ENCODE measurements at places on chromosomes 5 and 9.
A peak's percentile ranks its signal among the peaks of the same experiment; 100 is the strongest.

DNA sequence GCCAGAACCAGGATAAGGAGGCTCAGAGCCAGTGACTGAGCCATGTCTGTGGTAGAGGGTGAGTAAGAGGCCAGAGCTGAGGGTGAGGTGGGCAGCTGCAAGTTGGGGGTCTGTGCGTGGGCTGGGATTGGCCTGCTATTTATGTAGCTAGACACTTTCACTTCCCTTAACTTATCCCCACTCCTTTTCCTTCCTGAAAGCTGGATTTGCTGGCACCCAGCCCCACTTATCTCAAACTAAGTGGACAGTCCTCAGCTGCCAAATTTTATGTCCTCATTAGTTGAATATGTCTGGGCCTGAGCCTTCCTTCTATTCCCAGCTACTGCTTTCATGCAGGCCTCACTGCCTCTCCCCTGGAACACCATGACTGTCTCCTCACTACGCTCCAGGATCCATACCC is at the start of gene CCL21:
Gene CCL21 (minus strand): TSS at position 114 of the 400 bp plus-strand sequence. CDS start 70 bp downstream, at position 44.
- no peak for DNase-seq

DNA sequence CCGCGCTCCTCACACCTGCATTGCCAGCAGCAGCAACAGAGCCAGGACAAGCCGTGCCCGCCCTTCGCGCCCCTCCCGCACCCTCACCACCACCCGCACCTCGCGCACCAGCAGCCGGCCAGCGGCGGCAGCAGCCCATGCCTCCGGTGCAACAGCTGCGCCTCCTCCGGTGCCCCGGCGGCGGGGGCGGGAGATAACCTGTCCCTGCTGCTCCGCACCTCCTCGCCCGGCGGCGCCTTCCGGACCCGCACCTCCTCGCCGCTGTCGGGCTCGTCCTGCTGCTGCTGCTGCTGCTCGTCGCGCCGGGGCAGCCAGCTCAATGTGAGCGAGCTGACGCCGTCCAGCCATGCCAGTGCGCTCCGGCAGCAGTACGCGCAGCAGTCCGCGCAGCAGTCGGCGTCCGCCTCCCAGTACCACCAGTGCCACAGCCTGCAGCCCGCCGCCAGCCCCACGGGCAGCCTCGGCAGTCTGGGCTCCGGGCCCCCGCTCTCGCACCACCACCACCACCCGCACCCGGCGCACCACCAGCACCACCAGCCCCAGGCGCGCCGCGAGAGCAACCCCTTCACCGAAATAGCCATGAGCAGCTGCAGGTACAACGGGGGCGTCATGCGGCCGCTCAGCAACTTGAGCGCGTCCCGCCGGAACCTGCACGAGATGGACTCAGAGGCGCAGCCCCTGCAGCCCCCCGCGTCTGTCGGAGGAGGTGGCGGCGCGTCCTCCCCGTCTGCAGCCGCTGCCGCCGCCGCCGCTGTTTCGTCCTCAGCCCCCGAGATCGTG is 517 bp downstream of the KCNN2 start:
- no peak for DNase-seq

GRCh38 chr9:105373723-105374122 is 74.1 kb upstream of the FSD1L start:
- DNase-seq, result no peak

GRCh38 chr5:88290801-88291200 is 22.2 kb upstream of the TMEM161B start:
- DNase-seq, result no peak

DNA sequence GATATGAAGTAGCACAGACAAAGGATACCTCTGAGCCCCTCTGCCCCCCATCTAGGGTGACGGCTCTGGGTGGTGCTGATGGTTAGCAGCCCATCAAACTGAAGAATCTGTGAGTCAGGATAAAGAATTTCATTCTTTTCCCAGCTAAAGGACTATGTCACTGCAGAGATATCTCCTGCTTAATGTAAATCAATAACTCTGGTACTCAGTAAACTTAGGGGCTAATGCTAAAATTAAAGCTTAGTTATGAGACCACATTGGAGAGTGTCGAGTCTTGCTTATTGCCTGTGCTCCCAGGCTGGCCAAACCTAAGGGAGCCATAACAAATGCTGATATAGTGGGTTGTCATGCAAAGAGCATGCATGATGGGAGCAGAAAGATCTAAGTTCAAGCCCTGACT is 25.6 kb upstream of the ACTBL2 start:
- no peak for DNase-seq

DNA sequence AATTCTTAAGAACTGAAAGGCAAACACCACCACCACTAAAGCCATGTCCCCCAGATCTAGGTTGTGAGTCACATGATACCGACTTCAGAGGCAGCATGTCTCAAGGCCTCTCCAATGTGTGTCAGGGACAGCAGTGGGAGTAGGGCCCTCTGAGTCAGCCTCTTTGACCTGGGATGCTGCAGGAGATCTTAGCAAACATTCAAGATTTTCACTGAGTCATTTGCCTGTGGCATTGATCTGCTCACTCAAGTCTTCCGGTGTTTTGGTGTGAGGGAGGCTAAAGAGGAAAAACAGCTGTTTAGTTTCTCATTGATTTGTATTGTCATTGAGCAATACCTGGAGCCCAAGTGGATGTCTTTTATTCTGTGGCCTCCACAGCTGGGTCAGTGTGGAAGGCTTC is 36.1 kb downstream of the TMC1 start:
- peak; percentile 96 for DNase-seq

DNA sequence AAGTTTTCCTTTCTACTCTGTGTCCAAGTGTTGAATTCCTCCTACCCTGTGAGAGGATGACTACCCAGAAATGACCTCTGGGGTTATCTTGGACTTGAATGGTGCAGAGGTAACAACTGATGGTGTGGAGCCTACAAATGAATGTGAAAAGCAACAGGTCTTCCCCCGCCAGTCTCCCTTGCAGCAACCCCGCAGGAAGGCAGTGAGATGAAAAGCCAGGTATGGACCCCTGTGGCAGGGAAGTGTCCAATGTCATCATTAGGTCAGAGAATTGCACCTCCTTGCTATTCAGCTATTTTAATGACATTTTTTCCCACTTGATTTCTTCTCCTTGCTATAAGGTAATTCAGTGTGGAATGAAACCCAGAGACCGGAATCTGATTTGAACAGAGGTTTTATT is 58.5 kb downstream of the MAT2B start:
- no peak for DNase-seq

- DNase-seq, result no peak
Observed at GRCh38 chr5:150613991-150614660, 26.3 kb upstream of the SYNPO start.

GRCh38 chr5:138352722-138353559 is 456 bp downstream of the KDM3B start:
- peak; percentile 43 for DNase-seq

GRCh38 chr5:111389390-111390082 is 122.8 kb downstream of the STARD4 start:
- DNase-seq, result peak; percentile 83

DNA sequence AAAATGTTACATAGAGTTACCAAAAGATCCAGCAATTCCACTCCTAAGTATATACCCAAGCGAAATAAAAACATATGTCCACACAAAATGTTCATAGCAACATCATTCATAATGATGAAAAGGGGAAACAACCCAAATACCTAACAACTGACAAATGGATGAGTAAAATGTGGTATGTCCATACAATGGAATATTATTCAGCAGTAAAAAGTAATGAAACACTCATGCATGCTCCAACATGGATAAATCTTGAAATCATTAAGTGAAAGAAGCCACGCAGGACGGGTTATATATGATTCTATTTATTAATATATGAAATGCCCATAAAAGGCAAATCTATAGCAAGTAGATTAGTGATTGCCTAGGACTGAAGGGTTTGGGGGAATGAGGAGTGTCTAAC is 6.0 kb downstream of the DENND1A start:
- DNase-seq, result no peak

DNA sequence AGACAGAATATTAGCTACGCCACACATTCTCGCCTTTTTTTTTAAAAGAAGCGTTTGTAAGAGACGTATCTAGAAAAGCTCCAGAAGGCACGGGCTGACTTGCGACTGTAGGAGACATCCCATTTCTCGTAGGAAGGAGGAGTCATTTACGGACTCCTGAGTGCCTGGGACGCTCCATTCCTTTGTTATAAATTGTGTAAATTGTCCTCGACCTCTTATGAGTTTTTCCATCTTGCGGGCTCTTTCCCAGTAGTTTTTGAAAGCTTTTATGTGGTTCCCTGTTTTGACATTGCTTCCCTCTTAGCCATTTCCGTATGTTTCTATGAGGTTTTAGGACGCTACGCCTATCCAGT is 1.0 kb downstream of the RABL6 start:
- peak; percentile 47 for DNase-seq

DNA sequence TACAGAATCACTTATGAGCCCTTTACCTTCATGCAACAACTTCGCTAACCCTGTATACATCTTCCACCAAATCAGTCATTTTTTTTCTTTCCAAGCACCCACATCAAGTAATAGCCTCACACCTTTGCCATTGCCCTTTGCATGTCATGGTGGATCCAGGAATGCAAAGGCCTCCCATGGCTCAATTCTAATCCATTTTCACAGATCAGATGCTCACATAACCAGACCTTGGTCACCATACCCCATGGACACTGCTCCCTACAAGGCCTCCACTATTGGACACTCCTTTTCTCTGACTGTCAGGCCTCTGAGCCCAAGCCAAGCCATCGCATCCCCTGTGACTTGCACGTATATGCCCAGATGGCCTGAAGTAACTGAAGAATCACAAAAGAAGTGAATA is 179.5 kb downstream of the RASEF start:
- DNase-seq, result no peak

- DNase-seq, result no peak
Observed at GRCh38 chr5:66807743-66808142, 211.6 kb downstream of the MAST4 start.

DNA sequence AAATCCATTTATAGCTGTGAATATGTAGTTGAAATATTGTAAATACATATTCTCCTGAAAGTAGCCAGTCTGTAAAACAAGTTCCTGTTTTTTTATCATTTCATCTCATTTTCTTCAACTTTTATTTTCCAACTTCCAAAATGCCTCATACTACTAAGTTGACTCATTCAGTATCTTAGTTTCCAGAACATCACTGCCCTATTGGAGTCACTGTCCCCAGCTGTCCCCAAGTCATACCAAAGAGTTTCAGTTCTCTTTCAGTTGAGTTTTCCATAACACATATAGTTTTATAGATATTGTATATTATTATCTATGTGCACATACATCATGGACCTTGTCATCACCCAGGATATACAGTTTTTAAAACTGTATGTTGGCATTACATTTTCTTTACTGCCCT is 261.7 kb downstream of the CDH12 start:
- DNase-seq, result no peak

GRCh38 chr5:134585966-134586365 is 46.7 kb downstream of the SAR1B start:
- no peak for DNase-seq

DNA sequence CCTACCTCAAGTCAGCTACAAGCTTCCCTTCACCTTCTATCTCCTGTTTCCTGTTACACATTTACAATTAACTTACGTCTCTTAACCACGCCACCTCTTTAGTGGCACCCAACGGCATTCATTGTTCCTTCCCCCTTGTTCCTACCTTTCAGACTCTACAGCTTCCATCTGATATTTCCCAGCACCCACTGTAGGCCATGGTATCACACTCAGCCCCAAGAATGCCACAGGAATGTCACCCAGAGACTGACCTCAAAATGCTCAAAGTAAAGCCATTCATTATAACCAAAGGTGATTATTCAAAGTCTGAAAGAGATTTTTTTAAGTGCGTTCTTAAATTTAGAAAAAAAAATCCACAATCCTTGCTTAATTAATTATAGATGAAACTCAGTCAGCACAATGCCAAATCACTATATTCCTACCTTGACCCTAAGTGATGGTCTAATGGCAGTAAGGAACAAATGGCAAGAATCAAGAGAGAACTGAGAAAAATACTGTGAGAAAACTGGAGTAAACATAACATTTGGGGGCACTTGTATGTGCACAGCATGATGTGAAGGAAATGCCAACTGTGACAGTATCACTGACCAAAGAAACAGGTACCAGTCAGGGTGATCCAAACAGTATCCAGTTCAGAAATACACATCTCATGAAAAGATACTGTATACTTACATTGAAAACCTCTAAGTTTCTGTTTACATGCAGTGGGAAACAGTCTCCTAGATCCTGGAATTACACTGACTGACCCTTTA is 52.1 kb downstream of the CTNND2 start:
- no peak for DNase-seq

- no peak for DNase-seq
Observed at GRCh38 chr9:98807070-98807813, at the start of gene GALNT12. TSS of gene GALNT12 (plus strand) at chr9:98807670. CDS start at chr9:98807699, 29 bp downstream.

GRCh38 chr5:129069292-129069691 is 25.3 kb upstream of the ISOC1 start:
- no peak for DNase-seq

DNA sequence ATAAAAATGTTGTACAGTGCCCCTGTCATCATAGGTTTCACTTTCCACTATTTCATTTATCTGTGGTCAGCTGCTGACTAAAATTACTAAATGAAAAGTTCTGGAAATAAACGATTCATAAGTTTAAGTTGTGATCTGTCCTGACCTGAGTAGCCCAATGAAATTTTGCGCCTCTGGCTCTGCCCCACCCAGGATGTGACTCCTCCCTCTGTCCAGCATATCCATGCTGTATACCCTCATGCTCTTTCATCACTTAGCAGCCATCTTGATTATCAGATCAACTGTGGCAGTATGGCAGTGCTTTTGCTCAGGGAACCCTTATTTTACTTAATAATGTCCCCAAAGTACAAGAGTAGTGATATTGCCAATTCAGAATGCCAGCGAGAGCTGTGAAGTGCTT is 97.3 kb downstream of the STARD4 start:
- no peak for DNase-seq

GRCh38 chr9:107919263-107919662 is 429.7 kb upstream of the KLF4 start:
- no peak for DNase-seq

DNA sequence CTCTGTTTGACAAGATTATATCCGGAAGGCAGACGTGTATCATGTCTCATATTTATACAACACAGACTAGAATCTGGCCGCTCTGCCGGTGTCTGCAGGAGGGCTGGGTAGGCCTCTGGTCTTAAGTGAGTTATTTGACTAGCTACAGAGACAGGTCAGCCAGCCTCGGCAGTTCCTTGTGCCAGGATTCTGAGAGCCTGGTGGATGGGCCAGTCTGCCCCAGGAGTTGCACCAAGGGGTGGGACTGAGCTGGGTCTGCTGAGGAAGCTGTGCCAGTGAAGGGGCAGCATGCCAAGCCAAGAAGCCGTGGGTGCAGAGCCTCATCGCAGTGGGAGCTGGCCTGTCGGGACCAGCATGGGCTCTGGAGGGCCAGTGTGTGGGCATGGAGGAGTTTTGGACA is 7.1 kb downstream of the SNX18 start:
- DNase-seq, result no peak
